ENCODE measurements at places on chromosomes 1 and 21.
A peak's percentile ranks its signal among the peaks of the same experiment; 100 is the strongest.

DNA sequence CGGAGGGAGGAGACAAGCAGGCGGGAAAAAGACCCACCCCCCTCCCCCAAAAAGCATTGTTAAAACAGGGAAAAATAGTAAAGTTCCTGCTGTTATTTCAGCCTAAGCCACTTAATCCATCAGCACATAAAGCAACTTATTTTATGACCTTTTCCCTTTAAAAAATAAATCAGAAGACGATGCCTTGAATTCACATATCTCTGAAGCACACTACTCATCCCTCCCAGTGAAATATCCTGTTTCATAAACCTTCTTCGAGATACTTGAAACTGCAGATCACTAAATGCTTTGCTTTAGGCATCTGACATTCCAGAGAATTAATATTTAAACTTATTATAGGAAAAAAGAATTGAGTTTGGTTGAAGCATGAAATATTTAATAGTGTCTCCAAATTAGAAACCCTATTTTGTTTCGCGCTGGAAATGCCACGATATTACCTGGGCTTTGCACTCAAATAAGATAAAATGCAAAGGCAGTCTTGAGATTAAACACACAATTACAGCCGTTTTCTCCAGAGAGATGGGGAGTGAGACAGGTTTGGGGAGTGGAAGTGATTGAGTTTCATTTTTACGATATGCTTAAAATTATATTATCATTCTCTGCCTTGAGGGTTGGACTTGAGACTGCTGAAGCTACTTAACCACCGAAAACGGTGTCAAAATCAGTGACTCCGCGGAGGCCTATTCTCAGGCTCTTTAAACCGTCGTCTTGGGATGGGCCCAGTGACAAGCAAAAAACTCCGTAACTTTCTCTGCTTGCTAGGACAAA is 9.3 kb downstream of the GLIS1 start:
- DNase-seq, result no peak

DNA sequence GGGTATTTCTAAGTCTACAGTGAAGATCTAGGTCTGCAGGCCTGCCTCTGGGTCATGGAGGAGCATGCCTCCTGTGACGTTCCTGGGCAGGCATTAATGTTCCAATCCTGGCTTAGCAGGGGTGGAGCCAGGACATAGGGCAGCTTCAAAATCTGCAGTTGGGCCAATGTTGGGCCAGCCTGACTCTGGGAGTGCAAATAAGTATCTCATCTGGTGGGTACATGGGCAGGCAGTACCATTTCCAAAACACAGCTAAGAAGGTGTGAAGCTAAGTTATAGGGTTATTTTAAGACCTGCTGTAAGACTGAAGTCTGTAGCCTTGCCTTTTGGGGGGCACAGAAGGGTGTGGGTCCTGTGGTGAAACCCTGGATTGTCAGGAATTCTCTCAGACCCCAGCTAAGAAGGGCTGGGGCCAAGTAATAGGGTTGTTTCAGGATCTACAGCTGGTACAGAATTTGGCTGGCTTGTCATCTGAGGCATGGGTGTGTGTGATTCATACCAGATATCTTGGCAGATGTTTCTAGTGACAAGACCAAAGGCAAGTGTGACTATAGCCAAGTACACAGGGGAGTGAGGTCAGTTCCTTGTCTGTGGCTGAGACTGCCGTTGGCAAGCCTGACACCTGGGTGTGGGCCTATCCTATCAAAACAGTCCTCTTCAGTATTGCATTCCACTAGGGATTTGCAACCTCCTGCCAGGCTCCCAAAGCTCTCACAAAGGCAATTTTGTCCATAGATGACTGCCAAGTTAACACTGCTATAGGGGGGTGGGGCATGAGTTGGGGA is 468.7 kb upstream of the B3GALT2 start:
- DNase-seq, result no peak

GRCh38 chr1:99233446-99233845 is 30.8 kb upstream of the PLPPR4 start:
- DNase-seq, result no peak

DNA sequence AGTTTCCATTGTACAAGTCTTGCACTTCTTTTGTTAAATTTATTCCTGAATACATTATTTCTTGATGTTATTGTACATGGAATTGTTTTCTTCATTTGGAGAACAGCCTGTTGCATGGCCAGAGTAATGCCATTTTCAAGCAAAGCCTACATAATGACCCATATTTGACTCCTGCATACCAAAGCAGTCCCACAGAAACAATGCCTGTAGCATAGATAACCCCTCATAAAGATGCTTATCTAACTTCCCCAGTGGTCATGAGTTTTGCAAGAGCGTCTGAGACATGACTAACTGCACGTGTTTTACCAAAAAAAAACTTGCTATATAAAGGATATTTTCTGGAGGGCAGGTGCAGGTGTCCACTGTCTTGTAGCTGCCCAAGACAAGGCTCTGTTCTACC is 30.3 kb upstream of the RLF start:
- no peak for DNase-seq

DNA sequence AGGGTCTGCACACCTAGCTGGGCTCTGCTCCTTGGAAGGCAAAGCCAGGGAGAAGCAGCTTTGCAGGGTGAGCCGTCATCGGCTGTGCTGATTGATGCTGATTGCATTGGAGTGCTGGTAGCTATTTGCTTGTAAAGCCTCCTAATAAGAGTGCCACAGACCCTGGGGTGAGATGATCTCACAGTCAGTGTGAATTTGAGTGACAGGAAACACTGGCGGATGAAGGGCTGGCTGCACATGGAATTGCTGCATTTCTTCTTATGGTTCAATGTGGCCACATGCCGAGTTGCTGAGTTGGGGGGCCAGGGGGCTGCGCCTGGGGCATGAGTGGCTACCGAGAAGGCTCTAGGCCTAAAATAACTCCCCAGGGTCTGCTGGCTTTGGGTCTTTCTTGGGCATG is 138.2 kb upstream of the CACNA1E start:
- no peak for DNase-seq

DNA sequence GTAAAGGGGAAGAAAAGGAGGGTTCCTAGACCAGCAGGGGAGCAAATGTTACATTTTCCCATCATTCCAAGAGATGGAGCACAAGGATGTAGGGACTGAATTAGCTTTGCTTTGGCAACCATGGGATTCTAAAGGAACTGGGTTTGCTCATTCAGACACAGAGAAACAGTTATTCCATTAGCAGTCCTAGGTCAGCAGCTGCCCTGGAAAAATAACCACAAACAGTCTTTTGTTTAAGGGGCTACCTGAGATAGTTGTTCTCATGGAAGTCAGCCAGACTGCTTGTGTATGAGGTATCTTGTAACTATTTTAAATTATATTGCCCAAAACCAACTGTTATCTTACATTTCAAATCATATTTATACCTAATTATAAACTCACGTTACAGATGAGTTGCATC is 58.4 kb upstream of the VCAM1 start:
- DNase-seq, result no peak

DNA sequence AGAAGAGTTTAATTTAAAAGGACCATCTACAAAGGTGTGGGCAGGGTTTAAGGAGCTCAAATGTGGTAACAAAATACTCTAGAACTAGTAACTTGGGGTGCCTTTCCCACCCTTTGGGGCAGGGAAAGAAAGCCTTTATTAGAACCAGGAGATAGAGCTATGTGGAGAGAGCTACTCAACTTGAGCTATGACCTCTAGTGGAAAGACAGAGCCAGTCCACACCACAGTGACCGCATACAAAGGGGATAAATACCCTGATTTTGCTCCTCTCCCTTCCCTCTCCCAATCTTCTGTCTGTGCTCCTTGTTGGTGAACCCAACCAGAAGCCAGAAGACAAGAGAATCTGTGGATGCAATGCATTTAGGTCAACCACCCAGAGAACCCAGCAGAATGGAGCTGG is 54.4 kb upstream of the JAK1 start:
- DNase-seq, result no peak

DNA sequence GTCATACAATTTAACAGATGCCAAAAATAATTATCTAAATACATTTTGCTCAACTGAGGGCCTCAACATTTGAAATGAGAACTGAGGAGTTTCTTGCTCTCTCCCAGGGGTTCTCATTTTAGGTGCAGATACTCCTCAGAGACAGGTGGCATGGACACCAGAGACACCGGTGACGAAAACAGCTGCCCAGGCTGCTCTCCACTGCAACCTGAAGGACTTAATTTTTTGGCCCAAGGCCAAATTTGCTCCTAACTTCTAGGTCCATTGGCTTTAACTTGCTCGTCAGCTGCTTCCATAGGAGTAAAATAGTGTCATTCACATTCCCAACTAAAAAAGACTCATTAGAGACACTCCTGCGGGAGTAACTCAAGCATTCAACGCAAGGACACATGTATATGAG is 87.0 kb downstream of the NRIP1 start:
- peak; percentile 31 for DNase-seq

- no peak for DNase-seq
These were observed 2.1 kb upstream of the ATXN7L2 start for GRCh38 chr1:109481646-109482045.

DNA sequence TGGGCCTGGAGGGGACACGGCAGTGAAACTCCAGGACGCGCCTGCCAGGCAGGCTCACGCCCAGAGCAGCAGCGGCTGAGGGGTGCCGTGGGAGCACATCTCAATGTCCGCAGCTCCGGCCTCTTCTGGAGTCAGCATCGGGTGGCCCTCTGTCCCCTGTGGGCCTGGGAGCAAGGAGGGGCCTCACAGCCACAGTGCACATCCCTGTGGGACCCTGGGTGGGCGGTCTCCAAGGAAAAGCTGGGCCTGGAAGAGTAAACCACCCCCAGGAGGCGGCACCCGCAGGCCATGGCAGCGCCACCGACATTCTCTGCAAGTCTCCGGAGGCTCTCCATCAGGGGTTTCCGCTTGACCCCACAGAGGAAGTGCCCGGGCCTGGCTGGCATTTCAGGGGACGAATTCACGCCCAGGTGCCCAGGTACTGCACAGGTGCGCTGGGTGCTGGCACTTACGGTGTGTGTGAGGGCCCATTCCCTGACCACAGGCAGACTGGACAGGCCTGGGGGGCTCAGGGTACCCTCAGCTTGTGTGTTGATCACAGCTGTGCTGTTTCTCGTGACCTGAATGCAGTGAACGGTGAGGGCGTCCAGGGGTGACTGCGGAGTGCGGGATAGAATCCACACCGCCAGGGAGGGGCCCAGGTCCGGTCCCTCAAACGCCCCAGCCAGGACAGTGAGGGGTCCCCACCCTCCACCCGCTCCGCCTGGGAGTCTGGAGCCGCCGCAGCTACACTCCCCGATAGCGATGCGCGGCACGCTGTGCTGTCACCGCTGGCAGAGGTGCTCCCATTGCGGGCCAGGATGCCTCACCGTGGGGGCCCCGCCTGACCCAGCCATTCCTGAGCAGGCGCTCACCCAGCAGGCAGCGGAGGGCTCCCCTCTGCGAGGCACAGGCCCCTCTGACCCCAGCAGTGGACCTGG is 16.6 kb upstream of the RNF223 start:
- no peak for DNase-seq

DNA sequence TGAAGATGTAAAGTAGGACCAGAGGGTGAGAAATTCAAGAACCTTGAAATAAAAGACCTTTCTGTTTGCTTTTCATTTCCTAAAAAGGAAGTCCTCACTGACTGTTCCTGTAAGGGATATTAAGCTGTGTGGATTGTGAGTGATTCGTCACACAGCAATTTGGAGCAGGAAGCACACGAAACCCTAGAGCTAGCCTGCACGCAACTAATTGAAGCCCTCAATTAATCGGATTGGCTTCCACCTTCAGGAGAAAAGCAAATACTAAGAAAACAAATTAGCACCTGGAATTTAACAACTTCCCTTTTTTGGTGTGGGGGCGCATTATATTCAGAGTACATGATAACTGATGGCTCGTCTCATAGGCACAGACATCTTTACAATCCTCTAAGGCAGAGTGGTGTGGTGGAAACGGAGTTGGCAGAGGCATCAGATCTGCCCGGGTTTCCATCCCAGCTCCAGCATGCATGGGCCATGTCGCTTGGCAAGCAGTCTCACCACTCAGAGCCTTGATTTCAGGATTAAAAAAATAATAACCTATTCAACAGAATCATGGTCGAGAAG is 95.2 kb downstream of the KCNJ15 start:
- no peak for DNase-seq

DNA sequence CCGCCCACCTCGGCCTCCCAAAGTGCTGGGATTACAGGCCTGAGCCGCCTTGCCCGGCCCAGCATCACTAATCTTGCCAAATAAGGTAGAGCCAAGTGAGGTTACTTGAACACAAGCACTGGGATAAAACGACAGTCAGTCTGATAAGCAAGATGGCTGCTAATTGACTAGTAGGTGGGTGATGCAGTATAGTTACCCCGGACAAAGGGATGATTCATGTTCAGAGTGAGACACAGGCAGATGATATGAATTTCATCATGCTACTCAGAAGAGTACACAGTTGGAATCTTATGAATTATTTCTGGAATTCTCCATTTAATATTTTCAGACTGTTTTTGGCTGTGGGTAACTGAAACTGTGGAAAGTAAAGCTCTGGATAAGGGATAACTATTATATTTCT is 178.4 kb downstream of the USP25 start:
- DNase-seq, result no peak

DNA sequence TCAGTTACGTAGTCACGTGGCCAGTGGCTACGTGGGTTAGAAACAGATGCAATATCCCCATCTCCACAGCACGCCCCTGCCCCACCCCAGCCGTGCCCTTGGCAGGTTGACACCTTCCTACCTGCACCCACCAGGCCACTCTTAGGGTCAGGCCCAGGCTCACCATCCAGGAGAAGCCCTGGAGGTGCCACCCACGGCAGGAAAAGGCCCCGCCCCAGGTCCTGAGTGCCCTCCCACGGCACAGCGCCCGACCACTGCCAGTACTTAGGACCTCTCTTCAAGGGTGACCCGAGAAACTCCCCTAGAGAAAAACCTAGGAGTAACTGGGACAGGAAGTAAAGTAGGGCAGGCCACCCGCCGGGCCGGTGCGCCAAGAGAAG is 1.5 kb downstream of the C1orf35 start:
- DNase-seq, result no peak

- DNase-seq, result no peak
These were observed 99.5 kb downstream of the DAB1 start for GRCh38 chr1:57324388-57324787.

DNA sequence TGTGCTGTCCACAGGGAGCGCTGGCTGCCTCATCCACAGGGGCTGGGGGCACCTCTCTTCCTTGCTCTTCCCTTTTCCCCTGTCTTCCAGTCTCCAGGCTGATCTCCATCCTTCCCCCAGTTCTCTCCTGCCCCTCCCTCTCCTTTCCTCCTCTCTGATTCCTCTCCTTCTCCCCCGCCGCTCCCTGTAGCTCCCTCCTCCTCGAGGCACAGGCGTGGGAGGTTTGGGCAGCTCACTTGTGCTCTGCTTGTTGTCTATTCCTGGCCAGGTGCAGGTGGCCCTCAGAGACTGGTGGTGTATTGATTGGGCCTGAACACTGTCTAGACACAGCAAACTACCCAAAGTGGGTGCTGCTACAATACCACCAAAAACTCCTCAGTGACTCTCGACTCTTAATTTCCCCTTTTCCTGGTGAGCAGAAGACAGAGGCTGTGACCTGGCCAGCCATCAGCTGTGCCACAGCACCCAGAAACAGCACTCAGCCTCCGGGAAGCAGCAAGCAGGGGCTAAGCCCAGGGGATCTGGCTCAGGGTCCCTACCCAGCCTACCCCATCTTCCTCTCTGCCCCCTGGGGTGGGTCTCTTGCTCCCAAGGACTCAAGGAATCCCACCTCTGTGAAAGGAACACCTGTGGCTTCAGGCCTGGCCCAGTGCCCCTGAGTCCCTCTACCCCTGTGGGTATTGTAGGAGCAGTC is 93.3 kb downstream of the DDX20 start:
- no peak for DNase-seq

GRCh38 chr1:178916448-178917174 is 45.7 kb upstream of the ANGPTL1 start:
- no peak for DNase-seq

All from muscle of back (tissue), 13 donors.